ENCODE measurements at places on chromosomes 11 and 22.
A peak's percentile ranks its signal among the peaks of the same experiment; 100 is the strongest.

DNA sequence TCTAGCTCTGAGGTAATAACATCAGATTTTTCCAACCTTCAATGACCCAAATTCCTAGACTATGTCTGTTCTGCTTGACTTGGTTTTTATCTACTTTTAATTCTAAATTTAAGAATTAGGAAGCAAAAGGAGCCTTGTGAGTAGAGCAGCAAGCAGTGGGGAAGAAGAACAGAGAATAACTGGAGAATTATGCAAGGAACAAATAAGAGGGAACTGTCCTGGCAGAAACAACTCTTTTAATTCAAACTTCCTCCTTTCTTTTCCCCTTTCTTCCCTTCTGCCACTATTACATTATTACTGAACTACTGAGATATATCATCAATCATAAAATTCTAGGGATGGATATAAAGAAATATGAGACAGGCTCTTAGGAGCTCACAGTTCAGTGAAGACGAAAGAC, 276.1 kb downstream of the SBF2 start:
- DNase-seq: no peak

DNA sequence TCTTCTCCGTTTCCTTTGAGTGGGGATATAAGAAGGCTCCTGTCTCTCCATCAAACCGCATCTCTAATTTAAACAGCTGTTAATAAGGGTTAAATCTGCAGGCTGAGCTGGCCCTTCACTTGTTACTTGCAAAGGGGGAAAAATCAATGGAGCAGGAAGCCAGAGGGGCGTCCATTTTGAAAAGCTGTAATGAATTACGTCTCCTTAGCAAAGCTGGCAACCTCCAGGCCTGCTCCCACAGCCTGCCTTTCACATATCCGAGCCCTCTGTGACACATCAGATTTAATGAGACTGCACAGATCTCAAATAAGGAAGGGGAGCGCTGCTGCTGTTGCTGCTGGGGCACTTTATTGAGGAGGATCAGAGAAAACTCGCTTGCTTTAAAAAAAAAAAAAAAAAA, 320.8 kb downstream of the BLID start:
- no peak for DNase-seq

DNA sequence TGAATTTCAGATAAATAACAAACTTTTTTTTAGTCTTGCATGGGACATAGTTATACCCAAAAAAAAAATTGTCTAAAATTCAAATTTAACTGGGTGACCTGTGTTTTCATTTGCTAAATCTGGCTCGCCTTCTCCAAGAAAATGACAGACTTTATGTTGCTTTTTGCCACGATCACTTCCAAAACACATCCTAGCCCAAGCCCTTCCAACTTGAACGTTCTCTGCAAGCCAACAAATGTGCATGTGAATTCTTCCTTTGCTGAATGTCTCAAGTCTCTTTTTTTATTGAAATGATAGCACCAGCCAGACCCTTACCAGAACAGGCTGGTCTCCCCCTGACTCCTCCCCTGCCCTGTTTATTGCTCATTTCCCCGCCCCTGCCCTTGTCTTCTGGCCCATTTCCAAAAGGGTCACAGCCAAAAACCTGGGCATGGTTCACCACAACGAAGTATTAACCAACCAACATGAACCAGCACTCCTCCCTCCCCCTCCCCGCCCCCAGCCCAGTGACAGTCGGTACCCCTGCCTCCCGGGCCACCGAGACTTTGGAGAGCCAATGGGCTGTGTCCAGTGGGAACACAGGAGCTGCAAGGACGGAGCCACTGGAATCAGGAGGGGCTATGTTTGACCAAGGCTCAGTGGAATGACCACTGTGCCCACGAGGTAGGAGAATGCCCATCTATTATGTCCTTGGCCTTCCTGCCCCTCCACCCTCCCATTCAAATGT, 63.2 kb downstream of the BTG4 start:
- DNase-seq: no peak

DNA sequence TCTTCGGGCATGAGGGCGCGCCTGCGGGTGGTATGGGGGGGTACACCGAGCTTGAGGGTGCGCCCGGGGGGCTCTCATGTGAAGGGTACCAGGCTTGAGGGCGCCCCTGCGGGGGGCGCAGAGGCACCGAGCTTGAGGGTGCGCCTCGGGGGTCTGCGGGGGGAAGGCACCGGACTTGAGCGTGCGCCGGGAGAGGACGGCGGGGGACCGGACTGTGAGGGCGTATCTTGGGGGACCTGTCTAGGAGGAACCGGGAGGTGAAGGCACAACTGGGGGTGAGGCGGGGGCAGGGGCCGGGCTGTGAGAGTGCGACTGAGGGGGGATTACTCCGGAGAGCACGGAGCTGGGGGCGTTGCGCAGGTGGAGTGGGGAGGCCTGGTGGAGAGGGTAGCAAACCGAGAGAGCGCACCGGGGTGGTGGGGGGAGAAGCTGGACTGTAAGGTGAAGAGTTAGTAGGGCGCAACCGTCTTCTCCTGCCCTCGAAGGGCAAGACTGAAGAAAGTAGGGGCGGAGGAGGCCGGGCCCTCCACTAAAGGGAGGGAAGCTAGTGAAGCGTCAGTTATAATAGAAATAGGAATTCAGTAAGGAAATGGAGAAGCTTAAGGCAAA, 1.1 kb upstream of the DDX6 start:
- no peak for DNase-seq

DNA sequence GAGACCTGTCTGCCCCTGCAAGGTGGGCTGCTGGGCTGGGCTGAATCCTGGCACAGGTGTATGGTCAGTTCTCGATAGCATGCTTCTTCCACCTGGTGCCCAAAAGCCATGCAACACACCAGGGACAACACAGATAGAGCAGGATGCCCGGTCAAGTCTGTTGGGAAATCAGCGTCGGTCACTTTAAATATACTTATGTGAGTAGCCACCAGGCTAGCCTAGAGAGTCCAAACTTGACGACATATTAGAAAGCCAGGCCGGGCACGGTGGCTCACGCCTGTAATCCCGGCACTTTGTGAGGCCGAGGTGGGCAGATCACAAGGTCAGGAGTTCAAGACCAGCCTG, 8.9 kb downstream of the C1QTNF6 start:
- DNase-seq: no peak

DNA sequence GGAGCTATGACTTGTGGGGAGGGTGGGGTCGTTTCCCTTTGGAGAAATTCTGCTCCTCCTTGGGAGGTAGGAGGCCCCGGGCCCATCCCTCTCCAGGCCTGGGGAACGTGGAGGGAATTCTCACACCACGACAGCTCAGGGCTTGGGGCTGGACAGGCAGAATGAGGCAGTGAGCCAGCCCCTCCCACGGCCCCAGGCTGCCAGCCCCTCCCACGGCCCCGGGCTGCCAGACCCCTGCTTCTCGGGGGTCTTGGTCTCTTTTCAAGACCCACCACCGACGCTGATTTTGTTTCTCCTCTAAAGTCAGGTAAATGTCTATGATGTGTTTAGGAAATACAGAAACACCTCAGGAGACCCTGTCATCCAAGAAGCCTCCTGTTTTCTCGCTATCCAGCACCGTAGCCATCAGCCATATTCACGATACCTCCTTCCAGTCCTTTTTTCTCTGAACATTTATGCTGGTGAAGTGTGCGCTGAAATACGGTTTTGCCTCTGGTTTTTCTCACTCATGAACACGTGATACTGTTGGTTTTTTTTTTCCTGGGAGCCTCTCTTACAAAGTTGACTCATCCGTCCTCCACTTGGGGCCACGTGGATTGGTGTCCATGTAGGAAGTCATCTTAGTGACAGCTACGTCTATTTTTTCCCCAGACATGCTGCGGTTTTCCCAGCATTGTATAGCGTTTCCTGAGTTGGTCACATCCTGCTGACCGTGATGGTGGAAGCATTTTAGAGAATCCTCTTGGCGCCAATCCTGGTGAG, 1219.6 kb downstream of the BRD1 start:
- DNase-seq: no peak

- no peak for DNase-seq
Measured at GRCh38 chr11:75330291-75330690, 21.2 kb downstream of the ARRB1 start.

DNA sequence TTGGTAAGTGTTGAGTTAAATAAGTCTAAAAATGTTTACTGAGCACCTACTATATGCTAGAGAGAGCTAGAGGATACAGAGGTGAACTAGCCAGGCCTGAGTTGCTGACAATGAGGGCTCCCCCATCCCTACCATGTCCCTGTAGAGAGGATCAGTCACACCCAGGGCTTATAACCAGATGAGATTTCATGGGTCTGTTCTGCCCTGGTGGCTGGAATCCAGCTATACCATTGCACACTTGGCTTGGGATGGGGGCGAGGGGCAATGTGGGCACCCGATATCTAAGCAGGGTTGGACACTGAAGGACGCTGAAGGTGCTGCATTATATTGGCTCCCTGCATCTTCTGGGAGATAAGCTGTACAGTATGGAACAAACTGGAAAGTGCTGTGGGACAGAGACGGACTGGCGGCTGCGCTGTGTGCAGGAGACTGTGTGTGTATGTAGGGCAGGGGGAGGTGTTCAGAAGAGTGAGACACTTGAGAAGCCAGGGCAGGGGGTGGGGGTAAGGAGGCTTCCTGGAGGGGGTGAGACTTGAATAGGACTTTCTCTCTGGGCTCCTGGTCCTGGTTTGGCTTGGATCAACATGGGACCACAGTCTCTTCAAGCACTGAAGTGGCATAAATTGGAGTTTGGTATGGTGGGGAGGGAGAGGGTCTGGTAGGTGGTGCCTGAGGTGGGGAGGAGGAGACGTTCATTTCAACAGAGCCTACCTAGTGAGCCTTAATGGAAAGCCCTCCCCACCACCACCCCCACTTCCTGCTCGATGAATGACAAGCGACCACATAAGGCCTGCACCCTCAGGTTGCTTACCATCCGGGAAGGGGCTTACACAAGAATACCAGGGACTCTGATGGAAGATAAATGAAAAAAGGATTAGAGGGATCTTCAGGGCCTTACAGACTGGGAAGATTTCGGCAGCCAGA, 1.8 kb downstream of the CD82 start:
- no peak for DNase-seq

DNA sequence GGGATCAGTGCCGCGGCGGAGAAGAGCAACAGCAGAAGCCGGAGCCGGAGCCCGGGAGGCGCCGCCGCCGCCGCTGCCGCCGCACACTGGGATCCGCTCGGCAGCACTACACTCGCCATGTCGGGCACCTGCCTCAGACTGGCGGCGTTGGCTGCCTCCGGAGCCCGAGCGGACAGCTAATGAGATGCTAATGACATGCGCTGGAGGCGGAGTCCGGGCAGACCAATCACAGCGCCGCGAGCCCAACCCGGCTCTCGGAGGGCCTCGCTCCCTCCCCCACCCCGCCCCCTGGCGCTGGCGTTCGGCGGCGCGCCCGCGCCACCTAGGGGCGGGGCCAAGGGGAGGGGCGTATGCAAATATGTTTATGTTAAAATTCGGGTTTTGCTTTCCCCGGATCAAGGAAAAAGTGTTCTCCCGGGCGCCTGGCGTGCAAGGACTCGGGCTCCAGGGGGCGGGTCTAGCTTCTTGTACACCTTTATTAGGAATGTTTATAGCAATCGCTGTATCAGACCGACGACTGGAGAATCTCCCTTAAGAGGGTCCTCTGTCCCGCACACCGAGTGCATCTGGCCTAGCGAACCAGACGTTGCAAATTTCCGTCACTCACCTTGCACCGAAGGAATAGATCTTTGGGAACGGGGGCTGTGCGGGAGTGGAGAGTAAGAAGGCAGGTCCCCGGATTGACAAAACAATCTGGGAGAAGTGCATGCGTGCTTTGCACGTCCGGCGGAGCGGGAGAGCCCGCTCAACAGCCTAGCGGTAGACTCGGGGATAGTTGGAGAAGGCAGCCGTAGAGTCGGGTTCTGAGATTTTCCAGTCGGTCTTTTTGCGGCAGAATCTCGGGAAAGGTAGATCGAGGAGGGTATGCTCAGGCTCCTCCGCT, at the start of gene CADM1:
TSS of gene CADM1 (minus strand) at position 140 of the 883 bp plus-strand sequence.
- peak; percentile 28 for DNase-seq

DNA sequence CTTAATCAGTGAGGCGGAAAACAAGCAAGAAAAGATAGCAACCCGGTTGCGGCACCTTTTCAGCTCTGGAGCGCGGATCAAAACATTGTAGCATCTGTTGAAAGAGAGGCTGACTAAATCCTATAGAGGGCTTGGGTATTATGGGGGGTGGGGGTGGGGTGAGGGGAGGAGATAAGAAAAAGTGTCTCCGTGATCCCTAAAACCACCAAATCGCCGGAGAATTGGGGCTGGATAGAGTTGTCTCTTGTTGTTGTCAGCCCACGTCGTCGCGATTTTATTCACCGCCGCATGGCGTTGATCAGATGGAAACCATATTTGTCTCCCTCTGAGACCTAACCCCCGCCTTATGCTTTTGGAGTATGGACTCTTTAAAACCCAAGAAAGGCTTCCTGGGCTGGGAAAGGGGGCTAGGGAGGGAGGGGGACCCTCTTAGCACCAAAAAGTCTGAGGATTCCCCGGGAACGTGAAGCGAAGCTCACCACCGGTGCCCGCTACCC, 13.0 kb downstream of the PAX6 start:
- no peak for DNase-seq

- no peak for DNase-seq
Measured at GRCh38 chr11:32586576-32587190, 3.1 kb downstream of the EIF3M start.

DNA sequence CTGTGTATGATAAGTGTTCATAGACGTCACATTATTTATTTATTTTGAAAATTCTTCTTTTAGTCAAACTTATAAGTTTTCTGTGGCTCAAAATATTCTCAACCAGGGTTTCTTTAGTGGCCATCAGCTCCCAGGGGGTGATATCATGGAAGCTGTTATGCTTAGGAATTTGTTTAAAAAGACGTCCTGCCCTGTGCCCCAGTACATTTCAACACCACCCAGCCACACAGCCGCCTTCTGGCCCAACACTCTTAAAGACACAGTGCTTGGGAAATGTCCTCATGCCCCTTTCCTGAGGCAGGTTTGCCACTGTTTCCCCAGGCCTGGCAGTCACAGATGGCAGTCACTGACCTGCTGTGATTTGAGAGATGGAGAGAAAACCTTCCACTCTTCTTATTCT, 19.9 kb downstream of the TSKU start:
- no peak for DNase-seq

DNA sequence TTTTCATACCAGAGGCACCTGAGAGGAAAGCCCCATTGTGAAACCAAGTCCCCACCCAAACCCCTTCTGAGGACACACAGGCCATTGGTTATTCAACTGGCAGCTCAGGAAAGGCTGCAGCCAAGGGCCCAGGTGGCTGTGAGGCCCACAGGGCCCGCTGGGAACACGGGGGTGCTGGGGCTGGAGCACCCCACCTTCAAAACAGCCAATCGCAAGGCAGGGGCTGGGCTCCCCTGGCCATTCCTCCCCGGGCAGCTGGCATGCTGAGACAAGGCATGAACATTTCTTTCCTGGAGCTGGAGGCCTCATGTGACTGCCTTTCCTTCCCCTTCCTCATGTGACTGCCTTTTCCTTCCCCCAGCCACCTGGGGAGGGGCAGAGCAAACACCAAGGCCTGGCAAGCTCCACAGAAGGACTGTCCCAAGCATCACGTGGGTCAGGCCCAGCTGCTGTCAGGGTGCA, 76.9 kb downstream of the PIWIL3 start:
- DNase-seq: no peak

GRCh38 chr11:62656796-62657429, 3.8 kb upstream of the INTS5 start:
- no peak for DNase-seq

DNA sequence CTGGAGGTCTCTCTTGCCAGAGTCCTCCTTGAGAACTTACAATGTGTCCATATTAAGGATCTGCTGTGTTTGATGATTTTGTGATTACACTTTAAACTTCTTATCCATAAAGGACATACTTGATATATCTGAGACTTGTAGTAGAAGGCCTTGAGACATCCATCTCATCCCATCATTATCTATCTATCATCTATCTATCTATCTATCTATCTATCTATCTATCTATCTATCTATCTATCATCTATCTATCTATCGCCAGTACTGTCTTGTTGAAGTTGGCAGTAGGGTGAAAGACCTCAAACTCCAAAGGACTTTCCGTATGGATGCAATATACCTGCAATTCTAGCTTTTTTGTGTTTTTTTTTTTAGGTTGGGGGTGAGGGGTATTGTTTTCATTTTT, 2.5 kb upstream of the EHF start:
- DNase-seq: no peak
